Regular cardiac myocyte (primary cell): ENCODE measurements at places on chromosomes 4 and X. TPM values are rescaled to one million over a fixed set of nuclear protein-coding genes. Genes with fewer than 3 reads are reported as not detected.

RENBP gene
- total RNA-seq, result 2.3 and 13.2 TPM in 2 replicates

ETDB gene
- total RNA-seq, result not detected in 2 replicates

SMIM31 gene
- total RNA-seq, result not detected in 2 replicates

GUCY1A1 gene
- 0.19 and 0.28 TPM in 2 replicates for total RNA-seq

UGT8 gene
- total RNA-seq, result under 0.01 and 0.19 TPM in 2 replicates

PCDH18 gene
- total RNA-seq, result 47.0 and 67.9 TPM in 2 replicates

CXCL10 gene
- total RNA-seq, result under 0.01 and 0.28 TPM in 2 replicates

CD38 gene
- total RNA-seq, result under 0.01 and 0.19 TPM in 2 replicates

CAPN6 gene
- total RNA-seq, result under 0.01 TPM in 1 of 2 replicates, not detected in the other

OPN1LW gene
- not detected in 2 replicates for total RNA-seq

CSAG2 gene
- total RNA-seq, result not detected in 2 replicates

ERVMER34-1 gene
- total RNA-seq, result under 0.01 TPM in 1 of 2 replicates, not detected in the other

TSPAN7 gene
- total RNA-seq, result 0.28 TPM in 1 of 2 replicates, not detected in the other

HMGB3 gene
- total RNA-seq, result 3.9 and 20.1 TPM in 2 replicates

SASH3 gene
- not detected in 2 replicates for total RNA-seq

ODAPH gene
- total RNA-seq, result not detected in 2 replicates

COL4A6 gene
- 3.7 and 4.6 TPM in 2 replicates for total RNA-seq

FRMPD4 gene
- 2.1 and 6.2 TPM in 2 replicates for total RNA-seq
